ENCODE measurements at places on chromosomes 2 and 18. TPM values are rescaled to one million over a fixed set of nuclear protein-coding genes. Genes with fewer than 3 reads are reported as not detected.

DNA sequence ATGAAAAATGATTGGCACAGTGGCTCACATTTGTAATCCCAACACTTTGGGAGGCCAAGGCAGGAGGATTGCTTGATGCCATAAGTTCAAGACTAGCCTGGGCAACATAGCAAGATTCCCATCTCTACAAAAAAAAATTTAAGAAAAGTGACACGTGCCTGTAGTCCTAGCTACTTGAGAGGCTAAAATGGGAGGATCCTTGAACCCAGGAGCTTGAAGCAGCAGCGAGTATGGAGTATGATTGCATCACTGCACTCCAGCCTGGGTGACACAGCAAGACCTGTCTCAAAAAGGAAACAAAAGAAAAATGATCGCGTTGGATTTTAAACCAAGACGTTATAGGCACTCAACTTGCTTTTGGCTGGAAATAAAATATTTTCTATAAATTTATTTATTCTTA lies 37.8 kb upstream of the CREB1 start:
- no peak overlapping the region for H3K27ac ChIP-seq
- H3K4me1 ChIP-seq, result peaks cover 5% of the 10 kb centered on the region
- no peaks in the 10 kb centered on the region for H3K36me3 ChIP-seq
- DNase-seq, result no peak
- H3K4me3 ChIP-seq, result no peak overlapping the region

Gene NOL4
- total RNA-seq, result not detected

- H3K27ac ChIP-seq, result no peak overlapping the region
- peak; percentile 5 for DNase-seq
- no peak overlapping the region for H3K4me3 ChIP-seq
Measured at GRCh38 chr2:10016802-10017258, 26.5 kb upstream of the KLF11 start.

- peaks cover 70% of the 10 kb centered on the region for H3K4me1 ChIP-seq
- H3K27me3 ChIP-seq, result no peaks in the 10 kb centered on the region
- peaks cover 7% of the 10 kb centered on the region for H3K36me3 ChIP-seq
- H3K4me3 ChIP-seq, result peak overlapping the region; percentile 27
- peak overlapping the region; percentile 75 for H3K27ac ChIP-seq
Measured at GRCh38 chr2:201406077-201406662, 45.1 kb downstream of the TRAK2 start.

Gene KIF5C
- 0.22 TPM for total RNA-seq

DNA sequence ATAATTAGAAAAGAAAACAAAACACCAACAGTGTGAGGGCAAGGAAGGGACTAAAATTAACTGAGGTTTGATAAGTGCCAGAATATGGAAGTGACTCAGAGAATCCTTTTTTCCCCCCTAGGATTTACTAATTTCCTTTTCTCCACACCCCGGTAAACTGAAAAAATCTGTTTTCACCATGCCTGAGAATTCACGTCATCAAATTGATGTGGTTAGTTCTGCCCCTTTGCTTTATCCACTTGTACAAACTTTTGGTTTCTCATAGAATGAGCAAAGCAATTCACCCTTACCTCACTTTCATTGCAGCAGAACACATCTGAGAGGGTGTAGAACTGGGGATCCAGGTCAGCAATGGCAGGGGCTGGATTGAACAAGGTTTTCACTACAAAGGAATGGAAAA lies 57.8 kb downstream of the RBKS start:
- H3K4me1 ChIP-seq, result no peaks in the 10 kb centered on the region
- H3K27me3 ChIP-seq, result no peaks in the 10 kb centered on the region
- no peaks in the 10 kb centered on the region for H3K36me3 ChIP-seq
- no peak overlapping the region for H3K27ac ChIP-seq

Gene MCM6
- 9.0 TPM for total RNA-seq

GRCh38 chr18:28768791-28769768 lies 592.1 kb upstream of the CDH2 start:
- no peak overlapping the region for H3K27ac ChIP-seq
- no peaks in the 10 kb centered on the region for H3K27me3 ChIP-seq
- no peaks in the 10 kb centered on the region for H3K36me3 ChIP-seq
- H3K4me3 ChIP-seq, result no peak overlapping the region
- H3K4me1 ChIP-seq, result no peaks in the 10 kb centered on the region
- peak; percentile 6 for DNase-seq

GRCh38 chr2:207041786-207042554 lies 102.7 kb downstream of the CPO start:
- no peak for DNase-seq
- no peaks in the 10 kb centered on the region for H3K4me1 ChIP-seq

- no peak for DNase-seq
- peak overlapping the region; percentile 57 for H3K4me3 ChIP-seq
- H3K27ac ChIP-seq, result peak overlapping the region; percentile 67
Measured at GRCh38 chr2:204145791-204146190, 209.2 kb downstream of the ICOS start.

Gene ERFE
- total RNA-seq, result 0.87 TPM

DNA sequence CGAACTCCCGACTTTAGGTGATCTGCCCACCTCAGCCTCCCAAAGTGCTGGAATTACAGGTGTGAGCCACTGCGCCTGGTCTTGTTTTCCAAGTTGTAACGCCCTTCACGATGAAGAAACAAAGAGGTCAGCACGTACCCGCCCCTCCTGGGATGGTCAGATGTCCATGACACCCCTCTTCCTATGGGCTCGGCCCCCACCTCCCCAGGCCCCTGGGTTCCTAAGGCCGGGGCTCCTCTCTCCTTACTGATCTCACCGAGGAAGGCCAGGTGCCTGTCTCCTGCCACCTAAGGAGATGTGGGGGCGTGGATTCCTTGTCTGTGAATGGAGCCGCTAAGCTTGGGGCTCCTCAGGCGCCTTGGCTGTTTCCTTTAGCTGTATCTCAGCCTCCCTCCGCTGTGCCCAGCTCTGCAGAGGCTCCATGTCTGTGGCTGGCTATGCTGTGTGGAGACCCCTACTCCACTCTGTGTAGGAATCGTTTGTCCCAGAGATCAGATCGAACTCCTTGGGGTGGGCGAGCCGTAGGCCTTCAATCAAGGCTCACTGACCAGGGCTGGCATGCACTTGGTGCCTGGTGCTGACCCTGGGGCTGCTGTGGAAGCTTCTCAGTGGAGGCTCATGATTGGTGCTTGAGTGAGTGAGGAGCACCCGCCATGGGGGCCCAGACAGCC lies 8.8 kb downstream of the COLEC11 start:
- no peak overlapping the region for H3K4me3 ChIP-seq
- H3K27ac ChIP-seq, result no peak overlapping the region
- H3K36me3 ChIP-seq, result no peaks in the 10 kb centered on the region
- no peaks in the 10 kb centered on the region for H3K4me1 ChIP-seq
- DNase-seq, result no peak

Gene IL36A
- total RNA-seq, result not detected

DNA sequence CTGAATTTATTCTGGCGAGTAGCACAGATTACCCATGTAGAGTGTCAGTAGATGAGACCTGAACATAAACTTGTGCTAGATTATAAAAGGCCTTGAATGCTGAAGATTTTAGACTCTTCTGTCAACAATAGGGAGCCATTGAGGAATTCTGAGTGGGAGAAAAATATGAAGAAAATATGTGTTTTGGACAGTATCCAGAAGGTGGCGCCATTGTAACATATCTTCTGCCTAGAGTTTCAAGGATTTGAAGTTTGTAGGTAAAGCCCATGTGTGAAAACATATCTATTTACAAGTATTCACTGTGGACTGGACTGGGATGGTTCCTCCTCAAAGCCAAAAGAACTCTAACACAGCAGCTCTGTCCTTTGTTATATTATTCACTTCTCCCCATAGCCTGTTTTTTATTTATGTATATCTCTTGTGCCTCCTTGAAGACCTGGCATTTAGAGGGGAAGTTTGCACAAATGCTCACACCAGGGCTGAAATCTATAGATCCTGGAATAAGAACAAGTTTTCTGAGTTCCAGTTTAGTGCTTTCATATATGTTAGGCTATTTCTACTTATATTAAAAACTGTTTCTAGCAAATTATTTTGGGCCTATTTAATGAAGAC lies 124.9 kb downstream of the RDH14 start:
- H3K4me1 ChIP-seq, result peaks cover 4% of the 10 kb centered on the region
- H3K27me3 ChIP-seq, result no peaks in the 10 kb centered on the region
- no peak overlapping the region for H3K4me3 ChIP-seq
- DNase-seq, result no peak
- H3K27ac ChIP-seq, result no peak overlapping the region

Gene SMPD4
- total RNA-seq, result 29.2 TPM

Gene CNGA3
- 0.43 TPM for total RNA-seq

DNA sequence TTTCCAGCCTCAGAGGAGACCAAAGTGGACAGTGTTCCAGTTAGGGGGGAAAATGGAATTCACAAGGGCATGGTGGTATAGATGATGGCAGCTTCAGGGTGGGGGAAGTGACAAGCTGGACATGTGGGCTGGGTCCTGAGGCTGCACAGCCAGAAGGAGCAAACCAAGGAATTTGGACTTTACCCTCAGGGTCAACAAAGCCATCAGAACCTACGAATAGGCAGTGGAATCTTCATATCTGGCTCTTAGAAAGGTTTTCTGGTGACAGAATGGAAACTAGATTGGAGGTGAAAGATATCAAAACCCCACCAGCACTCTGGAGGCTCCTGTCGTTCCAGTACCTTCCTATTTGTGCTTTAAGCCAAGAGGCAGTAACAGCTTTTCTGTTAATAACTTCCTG lies 127.1 kb downstream of the SETBP1 start:
- no peak overlapping the region for H3K4me3 ChIP-seq
- H3K27me3 ChIP-seq, result no peaks in the 10 kb centered on the region
- no peaks in the 10 kb centered on the region for H3K4me1 ChIP-seq
- H3K27ac ChIP-seq, result no peak overlapping the region
- no peak for DNase-seq
- no peaks in the 10 kb centered on the region for H3K36me3 ChIP-seq

Gene BBS5
- total RNA-seq, result 7.9 TPM

DNA sequence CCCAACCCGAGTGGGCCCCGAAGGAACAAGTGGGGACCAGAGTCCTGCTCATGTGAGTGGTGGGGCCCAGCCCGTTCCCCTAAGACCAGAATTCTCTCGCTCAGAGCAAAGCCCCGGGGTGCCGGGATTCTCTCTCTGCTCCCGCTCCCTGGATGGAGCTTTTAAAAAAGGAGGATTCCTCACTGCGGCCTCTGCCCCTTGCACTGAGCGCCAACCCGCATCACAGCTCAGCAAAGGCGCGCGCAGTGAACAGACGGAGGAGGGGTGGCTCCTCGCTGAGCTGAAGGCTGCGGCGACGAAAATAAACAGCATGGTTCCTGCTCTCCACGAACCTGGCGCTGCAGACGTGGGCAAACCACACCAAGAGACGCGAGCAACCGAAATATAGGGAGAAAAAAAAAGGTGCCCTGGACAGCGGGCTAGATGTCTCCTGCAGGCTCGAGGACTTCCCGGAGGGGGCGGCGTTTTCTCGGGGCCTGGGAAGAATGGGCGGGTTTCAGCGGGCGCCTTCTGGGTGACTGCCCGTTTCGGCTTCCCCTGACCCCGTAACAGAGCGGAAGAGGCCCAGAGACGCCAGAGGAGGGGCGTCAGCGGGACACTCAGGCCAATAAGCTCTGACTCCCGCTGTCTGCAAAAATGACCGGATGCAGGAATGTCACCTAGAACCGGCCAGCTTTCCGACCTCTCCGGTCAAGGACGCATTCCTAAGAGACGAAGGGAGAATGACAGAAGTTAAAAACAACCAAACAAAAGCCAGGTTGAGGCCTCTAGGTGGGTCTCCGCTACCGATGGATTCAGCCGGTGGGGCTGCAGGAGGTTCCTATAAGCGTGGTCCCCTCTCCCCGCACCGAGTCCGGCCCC lies 819 bp upstream of the KLF11 start:
- peaks cover 17% of the 10 kb centered on the region for H3K36me3 ChIP-seq
- H3K27me3 ChIP-seq, result no peaks in the 10 kb centered on the region
- peaks cover 77% of the 10 kb centered on the region for H3K4me1 ChIP-seq
- H3K27ac ChIP-seq, result peak overlapping the region; percentile 88
- peak overlapping the region; percentile 50 for H3K4me3 ChIP-seq
- DNase-seq, result peak; percentile 91

- no peak for DNase-seq
- H3K27ac ChIP-seq, result no peak overlapping the region
- H3K4me3 ChIP-seq, result no peak overlapping the region
Measured at GRCh38 chr18:5678779-5679406, 135.1 kb upstream of the EPB41L3 start.

- no peaks in the 10 kb centered on the region for H3K36me3 ChIP-seq
- DNase-seq, result peak; percentile 77
- H3K27me3 ChIP-seq, result no peaks in the 10 kb centered on the region
- peaks cover 46% of the 10 kb centered on the region for H3K4me1 ChIP-seq
- no peak overlapping the region for H3K4me3 ChIP-seq
Measured at GRCh38 chr2:45962177-45962921, 310.9 kb downstream of the PRKCE start.

Gene FEV
- not detected for total RNA-seq

DNA sequence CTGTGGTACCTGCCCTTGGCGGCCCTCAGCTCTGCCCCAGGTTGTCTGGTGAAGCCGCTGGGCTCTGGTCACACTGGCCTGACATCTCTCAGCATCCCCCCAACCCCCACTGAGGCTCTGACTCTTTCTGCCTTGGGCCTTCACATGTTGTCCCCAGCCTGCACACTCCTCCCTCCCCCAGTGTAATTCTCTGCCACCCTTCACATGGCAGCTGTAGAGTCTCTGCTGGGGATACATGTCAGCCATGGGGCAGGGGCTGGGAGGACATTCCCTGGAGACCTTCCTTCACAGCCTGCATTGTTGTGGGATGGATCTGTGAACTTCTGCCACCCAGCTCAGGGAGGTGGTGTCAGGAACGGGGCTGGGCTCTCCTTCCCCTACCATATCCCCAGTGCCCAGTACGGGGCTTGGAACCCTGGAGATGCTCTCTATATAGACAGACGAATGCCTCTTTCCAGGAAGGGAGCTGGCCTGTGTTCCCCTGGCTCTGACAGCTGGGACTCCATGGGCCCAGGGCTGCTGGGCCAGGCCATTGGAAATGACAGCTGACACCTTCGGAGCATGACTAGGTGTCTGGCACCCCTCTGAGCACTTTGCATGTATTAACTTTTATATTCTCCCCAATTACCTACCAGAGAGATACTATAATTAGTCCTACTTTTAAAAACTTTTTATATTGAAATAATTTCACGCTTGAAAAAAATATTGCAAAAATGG lies 151.5 kb downstream of the INHBB start:
- no peaks in the 10 kb centered on the region for H3K4me1 ChIP-seq
- H3K27me3 ChIP-seq, result no peaks in the 10 kb centered on the region
- DNase-seq, result no peak
- no peak overlapping the region for H3K27ac ChIP-seq
- H3K4me3 ChIP-seq, result no peak overlapping the region
- no peaks in the 10 kb centered on the region for H3K36me3 ChIP-seq

Gene ATP6V1C2
- total RNA-seq, result 0.32 TPM

DNA sequence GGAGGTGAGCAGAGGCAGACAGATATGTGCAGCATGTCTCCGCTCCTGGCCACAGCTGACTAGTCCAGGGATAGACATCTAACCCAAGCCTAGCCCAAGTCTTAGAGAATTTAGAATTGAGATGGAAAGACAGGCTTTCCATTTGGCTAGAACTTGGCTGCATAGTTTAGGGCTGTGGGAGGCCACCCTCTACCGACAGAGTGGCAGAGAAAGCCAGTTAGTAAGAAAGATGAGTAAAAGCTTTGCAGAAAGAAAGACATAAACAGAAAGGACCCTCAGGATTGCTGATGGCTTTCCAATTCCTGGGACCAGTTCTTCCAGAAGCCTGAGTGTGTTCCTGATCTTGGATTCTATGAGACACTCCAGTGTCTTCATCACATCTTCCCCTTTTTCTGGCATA lies 62.1 kb downstream of the DYM start:
- H3K4me1 ChIP-seq, result peaks cover 16% of the 10 kb centered on the region
- H3K36me3 ChIP-seq, result no peaks in the 10 kb centered on the region
- no peaks in the 10 kb centered on the region for H3K27me3 ChIP-seq
- DNase-seq, result no peak
- H3K27ac ChIP-seq, result no peak overlapping the region

Gene ELOA2
- not detected for total RNA-seq

GRCh38 chr18:68024716-68025115 lies 508.2 kb upstream of the DSEL start:
- no peaks in the 10 kb centered on the region for H3K36me3 ChIP-seq
- no peak overlapping the region for H3K4me3 ChIP-seq
- H3K27me3 ChIP-seq, result no peaks in the 10 kb centered on the region
- DNase-seq, result no peak

Gene ADD2
- 1.2 TPM for total RNA-seq
